ENCODE measurements at places on chromosomes 16 and 17. TPM values are rescaled to one million over a fixed set of nuclear protein-coding genes. Genes with fewer than 3 reads are reported as not detected.

GRCh38 chr16:11783319-11784037 lies 13.6 kb downstream of the ZC3H7A start:
- DNase-seq = no peak

DNA sequence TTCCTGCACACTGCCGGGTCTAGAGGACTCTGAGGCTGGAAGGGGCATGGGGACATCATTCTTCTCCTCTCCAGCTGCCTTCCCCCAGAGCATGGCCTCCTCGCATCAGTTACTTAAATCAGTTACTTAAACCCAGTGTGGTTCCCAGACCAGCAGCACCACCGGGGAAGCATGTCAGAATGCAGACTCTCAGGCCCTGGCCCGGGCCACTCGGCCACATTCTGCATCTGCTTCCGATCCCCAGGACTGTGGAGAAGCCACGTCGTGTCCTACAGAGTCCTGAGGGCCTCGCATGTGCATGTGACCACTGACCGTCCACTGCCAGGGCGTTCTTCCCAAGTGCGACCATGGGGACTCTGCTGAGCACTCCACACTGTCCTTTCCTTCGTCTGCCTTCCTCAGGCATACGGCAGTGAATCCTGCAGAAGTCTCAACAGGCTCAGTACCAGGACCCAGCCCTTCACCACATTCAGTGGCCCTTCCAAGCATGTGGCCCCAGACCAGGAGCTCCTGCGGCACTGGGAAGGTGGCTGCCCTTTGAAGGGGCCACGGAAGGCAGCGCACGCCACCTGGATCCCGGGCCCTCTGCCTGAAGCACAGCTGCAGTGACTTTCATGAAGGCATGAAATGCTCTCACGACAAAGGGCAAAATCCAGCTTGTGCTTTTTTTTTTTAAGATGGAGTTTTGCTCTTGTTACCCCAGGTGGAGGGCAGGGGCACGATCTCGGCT lies 46.9 kb upstream of the RASD1 start:
- DNase-seq = no peak

GRCh38 chr17:22410136-22410535 lies 717.8 kb downstream of the KCNJ18 start:
- DNase-seq = no peak

The USH1G gene
- 0.05 TPM for polyA plus RNA-seq

The ESRP2 gene
- 0.52 TPM for polyA plus RNA-seq
